ENCODE measurements at places on chromosomes 5 and 9.

DNA sequence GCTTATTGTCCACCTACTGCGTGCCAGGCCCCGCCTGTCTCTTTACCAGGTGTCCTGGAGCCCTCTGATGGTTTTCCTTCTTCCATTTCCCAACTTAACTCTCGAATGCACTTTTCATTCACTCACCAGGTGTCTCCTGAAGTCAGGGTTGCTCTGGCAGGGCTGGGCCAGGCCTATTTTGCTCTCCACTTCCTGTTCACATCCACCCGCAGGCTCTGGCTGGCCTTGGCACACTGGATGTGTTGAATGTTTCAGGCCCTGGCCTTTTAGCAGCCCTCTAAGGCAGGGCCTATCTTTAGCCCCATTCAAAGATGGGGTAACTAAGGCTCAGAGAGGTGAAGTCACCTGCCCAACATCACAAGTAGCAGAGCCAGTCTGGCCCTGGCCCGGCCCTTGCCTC lies 16.4 kb downstream of the LRRC8A start:
- DNase-seq = no peak

GRCh38 chr9:88776717-88777497 lies 214.4 kb upstream of the S1PR3 start:
- DNase-seq = no peak

DNA sequence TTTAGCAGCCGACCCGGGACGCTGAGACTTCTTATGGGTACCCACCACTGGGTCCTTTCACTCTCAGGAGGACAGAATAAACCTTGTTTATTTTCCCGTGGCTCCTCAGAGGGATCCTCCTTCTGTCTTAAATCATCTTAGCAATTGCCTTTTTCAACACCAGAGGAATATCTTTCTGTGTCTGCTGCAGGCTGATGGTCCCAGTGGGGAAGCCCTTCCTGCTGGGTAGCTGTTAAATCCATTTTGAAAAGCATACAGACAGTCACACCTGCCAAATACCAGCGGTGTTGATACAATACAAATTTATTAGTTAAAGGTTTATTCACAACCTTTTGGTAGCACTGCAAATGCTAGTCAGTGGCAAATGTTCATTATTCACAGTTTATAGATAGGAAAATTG lies 222.9 kb downstream of the AOPEP start:
- DNase-seq = peak; percentile 56

DNA sequence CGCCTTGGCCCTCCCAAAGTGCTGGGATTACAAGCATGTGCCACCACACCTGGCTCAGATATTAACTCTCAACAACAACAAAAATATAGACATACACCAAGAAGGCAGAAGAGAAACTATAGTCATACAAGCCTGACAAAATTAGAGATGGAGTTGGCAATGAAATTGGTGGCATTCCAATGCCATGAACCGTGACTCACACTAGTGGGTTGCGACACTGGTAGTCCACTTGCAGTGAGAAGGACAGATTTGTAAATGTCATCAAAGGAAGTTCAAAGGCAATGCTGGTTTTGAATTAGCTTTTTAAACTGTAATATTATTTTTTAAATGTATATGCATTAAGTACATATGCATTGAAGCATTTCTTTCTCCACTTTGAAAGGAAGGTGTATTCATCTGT lies 8.5 kb upstream of the DNAJC25 start:
- no peak for DNase-seq

DNA sequence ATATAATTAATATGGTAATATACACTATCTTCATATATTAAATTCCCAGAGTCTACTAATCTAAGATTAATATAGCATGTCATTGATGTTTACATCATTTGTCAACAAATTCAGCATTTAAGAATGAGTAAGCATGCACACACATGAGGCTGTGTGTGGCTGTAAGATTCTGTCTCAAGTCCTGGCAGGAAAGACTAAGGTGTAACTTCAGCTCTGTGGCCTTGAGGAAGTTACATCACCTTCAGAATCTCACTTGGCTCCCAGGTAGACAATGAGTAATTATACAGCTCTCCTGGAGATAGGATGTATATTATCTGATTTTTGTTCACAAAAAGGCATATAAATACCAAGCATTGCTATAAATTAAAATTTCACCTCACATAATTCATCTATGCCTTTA lies 119.4 kb upstream of the IQGAP2 start:
- no peak for DNase-seq

DNA sequence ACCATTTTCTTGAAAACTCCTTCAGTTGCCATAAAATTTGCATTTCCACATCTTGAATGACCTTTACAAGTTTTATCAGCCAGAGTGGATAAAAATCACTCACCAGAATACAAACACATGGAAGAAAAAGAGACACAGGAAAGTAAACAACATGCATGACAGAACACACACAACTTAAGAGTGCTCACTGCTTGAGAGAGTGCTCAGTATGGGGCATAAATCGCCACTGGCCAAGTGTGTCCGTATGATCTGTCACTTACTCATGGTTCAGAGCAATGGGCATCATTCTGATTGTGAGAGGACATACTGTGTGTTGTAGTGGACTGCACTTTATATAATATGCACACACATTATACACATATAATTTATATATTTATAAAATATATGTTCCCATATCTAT lies 155.6 kb upstream of the NTRK2 start:
- DNase-seq = no peak

DNA sequence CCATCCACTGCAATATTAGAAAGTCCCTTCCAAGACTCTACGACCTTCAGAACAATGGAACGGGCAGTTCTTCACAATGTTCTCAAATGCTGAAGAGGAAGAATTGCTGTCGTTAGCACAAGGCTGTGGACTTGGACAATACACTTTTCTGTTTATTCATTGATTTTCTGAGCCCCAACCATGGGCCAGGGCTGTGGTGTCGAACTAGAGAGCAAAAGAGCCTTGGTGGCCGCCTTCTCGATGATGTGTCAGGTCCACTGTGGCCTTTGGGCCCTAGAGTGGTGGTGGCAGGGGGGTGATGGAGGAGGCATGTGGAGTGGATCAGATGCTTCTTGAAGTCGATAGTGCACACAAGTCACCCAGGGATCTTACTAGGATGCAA lies 18.5 kb upstream of the KIF12 start:
- DNase-seq = peak; percentile 20

DNA sequence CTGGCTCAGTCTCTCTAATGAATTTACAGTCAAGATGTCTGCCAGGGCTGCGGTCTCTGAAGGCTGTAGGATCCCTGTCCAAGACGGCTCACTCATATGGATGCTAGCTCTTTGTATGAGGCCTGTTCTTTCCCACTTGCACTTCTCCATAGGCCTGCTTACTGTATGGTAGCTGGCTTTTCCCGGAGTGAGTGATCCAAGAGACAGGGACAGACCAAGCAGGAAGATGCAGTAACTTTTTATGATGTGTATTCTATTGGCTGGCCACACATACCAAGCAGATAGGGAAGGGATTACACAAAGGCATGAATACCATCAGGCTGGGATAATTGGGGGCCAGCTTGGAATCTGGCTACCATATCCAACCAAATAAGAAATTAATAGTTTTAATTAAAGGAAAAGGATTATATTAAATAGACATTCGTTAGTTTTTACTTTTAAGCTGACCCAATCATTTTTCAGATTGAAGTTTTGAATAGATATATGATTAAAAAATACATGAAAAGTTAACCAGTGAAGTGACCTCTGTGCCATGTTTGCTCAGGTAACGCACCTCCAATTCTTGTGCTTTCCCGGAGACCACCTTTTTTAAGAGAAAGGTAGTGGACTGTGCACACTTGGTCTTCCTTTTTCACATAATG lies 20.6 kb downstream of the NSD1 start:
- DNase-seq = no peak

DNA sequence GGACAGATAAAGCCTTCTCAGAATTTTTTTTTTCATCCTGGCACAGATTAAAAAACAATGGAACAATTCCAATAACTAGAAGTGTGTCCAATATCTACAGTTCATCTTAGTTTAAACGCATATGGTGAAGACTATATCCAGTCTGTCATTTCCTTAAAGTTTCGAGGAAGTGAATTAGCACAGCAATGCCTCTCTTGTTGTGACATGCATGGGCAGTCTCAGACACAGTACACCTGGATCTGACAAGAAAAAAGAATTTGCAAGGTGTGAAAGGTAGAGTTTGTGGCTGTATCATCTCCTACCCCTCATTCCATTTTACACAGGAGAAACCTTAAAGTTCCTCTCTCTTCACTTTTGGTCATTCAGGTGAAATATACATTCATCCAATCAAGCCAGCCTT lies 100.6 kb upstream of the ADAMTS19 start:
- no peak for DNase-seq

DNA sequence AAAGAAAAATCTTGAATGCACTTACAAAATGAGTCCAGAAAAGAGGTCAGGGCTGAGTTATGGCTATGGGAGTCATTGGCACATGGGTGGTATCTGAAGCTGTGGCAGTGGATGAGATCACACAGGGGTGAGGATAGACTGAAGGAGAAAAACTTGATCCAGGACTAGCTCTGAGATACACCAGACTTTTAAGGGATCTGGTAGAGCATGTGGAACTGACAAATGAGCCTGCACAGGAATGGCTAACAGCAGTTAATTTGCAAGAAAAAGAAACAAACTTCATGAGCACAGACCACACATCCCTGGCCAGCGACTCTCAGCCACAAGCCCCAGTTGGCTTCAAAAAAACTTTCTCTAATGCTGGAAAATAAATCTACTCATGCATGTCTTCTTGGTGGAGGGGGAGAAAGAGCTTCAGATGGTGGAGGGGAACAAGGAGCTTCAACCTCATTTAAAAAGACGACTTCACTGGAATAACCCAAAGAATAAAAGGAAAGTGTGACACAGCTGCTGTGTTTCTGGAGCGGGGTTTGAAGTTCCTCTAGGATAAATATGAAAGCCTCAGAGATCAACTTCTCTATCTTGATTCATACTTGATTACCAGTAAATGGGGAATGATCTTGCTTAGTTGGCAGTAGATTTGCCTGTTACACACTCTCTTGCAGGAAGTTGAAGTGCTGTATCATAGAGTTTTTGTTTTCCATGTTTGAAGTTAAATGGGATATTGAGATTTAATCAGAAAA lies 33.6 kb downstream of the TNFAIP8 start:
- DNase-seq = no peak

DNA sequence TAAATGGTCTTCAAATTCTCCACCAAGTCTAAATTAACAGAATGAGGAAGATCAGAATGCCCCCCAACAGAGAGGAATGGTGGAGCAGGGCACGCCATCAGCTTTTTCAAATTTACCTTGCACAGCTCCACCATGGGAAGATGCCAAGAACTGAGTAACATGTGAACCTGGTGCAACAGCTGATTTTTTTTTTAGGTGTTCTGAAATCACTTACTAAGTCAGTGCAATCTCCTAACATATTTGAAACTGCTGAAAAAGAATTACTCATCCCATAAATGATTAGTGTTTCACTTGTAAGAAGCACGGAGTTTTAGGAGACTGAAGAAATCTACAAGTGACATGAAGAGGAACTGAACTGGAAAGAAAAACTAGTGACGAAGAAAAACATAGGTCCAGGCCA lies 5.1 kb downstream of the TMEM245 start:
- no peak for DNase-seq

DNA sequence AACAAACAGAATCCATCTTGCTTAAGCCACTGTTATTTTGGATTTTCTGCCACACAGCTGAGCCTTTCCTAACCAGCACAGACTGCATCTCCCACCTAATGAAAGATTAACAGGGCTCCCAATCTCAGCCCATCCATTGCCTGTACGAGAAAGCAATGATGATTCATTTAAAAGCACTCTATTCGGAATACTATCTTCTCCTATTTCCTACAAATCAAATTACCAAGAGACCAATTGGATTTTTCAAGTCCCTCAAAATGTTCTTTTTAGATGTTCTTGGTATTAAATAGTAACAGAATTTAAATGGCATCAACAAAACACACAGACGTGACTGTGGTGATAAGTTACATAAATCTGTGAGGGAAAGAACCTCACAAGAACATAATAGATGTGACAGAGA lies 324.1 kb downstream of the AGTPBP1 start:
- DNase-seq = no peak

DNA sequence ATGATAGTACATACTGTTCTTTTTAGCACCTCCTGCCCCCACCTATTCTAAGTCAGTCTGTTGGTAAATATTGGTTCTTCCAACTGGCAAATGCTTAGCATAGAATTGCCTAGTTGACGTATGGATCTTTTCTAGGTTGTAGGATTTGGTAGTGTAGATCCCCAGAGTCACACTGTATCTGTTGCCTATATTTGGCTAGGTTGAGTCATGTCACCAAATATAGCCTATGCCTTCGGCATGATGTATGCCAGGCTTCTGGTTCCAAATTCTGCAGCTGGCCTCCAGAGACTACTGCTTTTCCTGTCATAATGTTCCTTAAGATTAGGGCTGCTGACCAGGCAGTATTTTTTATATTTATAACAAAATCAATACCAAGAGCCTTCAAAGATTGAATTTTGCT lies 38.2 kb downstream of the CPEB4 start:
- no peak for DNase-seq

GRCh38 chr5:107196500-107197059 lies 474.2 kb downstream of the EFNA5 start:
- DNase-seq = no peak

GRCh38 chr5:122101636-122102285 lies 23.7 kb upstream of the LOX start:
- no peak for DNase-seq

- no peak for DNase-seq
These were observed 246.0 kb upstream of the KIF2A start for GRCh38 chr5:62059960-62060359.

DNA sequence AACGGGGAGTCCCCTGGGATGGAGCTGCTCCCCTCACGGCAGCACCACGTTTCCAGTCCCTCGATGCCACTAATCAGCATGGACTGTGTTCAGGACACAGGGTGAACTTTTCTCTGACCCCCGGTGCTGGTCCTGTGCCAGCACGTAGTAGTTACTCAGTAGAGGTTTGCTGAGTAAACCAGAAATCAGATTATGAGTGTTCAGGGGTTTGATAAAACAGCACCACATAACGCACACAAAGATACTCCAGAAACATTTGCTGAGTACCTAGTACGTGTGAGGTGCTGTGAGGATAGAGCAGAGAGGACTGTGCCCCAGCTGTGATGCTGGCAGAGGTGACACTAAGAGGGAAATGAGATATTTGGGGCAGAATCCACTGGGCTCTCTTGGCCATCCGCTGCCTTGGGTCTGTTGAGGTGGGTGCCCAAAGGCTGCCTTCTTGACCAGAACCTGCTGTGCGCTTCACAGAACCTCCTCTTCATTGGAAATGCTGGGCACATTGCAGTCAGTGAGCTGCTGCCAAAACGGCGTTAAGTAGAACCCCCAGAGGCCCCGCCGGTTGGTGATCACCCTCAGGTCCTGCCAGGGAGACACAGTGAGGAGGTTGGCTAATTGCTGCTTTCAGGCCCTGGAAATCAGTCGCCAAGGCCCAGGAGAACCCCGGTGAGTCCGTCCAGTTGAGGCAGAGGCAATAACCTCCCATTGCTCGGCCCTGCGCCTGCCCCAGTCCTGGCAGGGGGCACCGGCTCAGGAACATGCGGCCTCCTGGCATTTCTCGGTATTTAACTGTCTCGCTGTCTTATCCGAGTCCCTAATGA lies 49.4 kb downstream of the NEURL1B start:
- peak; percentile 46 for DNase-seq

GRCh38 chr5:121862801-121863200 lies 11.1 kb downstream of the FTMT start:
- DNase-seq = no peak

GRCh38 chr5:76385540-76385939 lies 17.5 kb upstream of the IQGAP2 start:
- DNase-seq = no peak

GRCh38 chr5:93058309-93058708 lies 522.7 kb downstream of the NR2F1-AS1 start:
- DNase-seq = no peak

- no peak for DNase-seq
These were observed 60.1 kb upstream of the SLC30A5 start for GRCh38 chr5:69033690-69034089.

GRCh38 chr9:116464987-116465571 lies 222.0 kb upstream of the TRIM32 start:
- no peak for DNase-seq
